ENCODE measurements at places on chromosomes 3 and 15.

DNA sequence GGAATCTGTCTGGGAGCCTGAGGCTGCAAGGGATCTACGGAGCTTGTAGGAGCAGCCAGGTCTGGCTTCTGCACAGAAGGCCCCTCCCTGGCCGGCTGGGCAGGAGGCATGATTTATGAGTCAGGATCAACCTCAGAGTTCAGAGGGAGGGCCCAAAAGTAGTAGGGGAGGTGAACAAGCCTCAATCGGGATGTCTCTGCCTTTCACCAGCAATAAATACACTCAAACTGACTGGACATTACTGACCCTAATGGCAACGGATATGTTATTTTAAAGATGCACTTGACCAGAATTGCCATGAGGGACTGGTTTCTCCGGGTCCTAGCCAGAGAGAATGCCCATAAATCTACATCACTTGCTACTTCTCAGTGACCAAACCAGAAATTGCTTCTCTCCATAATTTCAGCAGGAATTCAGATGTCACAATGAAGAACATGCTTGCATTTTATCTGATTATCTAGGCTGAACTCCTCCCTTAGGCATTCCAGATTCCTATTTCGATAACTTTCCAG is 109.6 kb upstream of the LMOD3 start:
- DNase-seq: no peak

DNA sequence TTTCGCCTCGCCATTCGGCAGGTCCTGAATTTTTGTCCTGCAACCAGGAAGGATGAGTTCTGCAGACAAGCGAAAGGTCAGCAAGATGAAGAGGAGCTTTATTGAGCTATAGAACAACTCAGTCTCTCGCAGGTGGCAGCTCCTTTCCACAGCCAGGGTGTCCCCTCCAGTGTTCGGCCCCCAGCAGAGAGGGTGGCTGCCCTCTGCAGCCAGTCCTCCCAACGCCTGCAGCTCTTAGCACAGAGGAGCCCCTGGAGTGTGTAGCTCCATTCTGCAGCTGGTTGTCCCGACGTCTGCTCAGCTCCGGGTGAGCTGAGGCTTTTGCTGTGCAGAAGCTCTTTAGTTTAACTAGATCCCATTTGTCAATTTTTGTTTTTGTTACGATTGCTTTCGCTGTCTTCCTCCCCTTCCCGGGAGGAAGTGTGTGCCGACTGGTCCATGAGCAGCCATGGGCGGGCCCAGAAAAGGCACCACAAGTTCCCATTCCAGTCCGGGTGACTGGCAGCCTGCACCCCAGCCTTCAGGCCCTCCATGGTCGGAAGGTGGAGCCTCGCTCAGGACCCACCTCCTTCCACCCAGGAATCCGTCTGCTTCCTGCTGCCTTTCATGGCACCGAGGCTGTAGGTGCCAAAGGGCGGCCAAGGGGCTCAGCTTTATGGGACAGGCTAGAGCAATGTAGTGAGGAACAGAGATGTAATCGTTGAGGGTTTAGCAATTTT is 497.8 kb upstream of the CNTN4 start:
- DNase-seq: no peak

GRCh38 chr3:103002425-103003176 is 567.8 kb downstream of the ZPLD1 start:
- DNase-seq: no peak

- DNase-seq: no peak
These were observed 114.8 kb downstream of the PEX5L start for GRCh38 chr3:179921951-179922350.

GRCh38 chr3:78976200-78976599 is 791.6 kb downstream of the ROBO1 start:
- no peak for DNase-seq

DNA sequence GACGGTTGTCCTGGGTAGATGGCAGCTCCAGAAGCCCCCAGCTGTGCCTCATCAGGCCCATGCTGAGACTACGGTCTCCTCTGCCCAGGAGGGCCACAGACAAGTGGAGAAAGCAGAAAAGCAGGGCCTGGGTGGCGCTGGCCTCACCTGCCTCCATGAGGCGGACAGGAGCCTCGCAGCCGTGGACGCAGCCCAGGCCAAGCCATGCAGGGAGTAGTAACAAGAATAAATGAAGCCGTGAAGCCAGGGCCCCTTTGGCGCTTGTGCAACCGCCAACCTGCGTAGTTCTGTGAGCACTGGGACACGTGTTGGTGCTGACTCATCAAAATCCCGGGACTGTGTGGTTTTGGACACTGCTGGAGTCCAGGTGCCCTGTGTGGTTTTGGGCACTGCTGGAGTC is 12.3 kb upstream of the MUC4 start:
- DNase-seq: no peak

GRCh38 chr15:69929905-69930630 is 167.6 kb downstream of the TLE3 start:
- no peak for DNase-seq

- DNase-seq: no peak
These were observed 179.8 kb upstream of the TLE3 start for GRCh38 chr15:70277556-70277955.

DNA sequence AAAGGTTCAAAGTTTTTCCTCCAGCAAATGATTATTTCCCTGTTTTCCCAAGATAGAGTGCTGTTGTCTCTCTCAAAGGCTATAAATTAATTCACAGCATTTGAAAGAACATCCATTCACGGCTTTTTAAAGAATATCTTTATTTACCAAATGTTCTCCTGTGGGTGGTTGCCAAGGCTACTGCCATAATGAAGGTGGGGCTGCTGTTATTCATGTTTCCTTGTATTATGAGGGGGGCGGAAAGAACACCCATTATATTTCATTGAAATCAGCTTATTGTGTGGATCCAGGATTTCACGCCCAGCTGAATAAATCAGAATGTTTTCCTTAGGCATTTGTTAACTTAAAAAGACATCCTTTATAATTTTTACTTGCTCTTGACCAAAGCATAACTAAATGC is 10.1 kb downstream of the SRP14 start:
- no peak for DNase-seq

DNA sequence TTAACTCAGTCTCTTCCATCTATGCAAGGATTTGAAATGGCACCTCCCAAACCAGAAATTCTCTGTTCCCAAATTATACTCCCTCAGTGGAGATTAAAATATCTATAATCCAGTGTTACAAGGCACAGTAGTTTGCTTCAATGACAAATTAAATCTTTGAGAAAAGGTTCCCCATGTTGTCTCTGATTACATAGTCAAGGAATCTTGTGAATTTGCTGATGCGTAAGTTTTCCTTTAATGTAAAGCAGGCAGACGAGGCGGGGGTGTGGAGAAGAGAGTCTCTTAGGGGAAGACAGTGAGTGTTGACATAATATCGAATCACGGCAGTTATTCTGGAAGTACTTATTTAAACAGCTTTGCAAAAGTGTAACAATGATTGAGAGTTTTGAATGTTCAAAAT is 236.4 kb upstream of the RARB start:
- DNase-seq: no peak

- no peak for DNase-seq
These were observed 379.2 kb downstream of the VPS13C start for GRCh38 chr15:61681038-61681418.

DNA sequence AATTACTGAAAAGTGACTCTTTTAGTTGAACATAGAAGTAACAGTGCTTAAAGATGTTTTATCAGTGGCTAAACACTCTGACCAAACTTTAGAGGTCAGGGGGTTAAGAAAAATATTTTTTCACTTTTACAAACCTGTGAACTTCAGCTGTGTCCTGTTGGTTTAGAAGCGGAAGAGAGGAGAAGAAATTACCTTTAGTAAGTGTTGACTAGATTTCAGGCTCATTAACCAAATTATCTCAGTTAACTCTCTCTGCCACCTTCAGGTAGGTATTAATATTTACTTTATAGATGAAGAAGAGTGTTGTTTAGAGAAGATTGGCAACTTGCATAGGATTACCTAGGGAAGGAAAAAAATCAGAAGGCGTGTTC is 151.9 kb upstream of the CMC1 start:
- DNase-seq: no peak

DNA sequence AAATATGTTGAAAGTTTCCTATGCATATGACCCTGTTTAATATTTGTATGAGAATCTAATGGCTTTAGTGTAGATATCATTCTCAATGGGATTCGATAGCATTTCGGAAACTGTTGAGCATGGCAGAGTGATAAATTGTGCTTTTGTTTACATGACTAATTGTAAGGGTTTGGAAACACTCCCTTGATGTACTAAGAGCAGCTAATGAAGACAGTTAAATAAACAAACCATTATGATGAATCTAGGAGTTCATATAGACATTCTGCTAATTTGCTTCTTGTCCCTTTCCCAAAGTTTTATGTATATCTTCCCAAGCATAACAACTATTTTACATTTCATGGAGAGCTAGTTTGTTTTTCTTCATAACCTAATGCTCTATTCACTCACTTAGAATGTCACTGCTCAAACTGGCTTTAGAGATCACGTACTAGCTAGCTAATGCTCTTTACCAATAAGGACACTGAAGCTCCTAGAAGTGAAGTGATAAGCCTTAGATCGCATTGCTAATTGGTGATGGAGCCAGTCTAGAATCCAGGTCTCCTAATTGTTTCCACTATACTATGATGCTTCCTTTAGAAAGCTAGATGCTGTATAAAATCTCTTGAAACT is 140.8 kb downstream of the TP63 start:
- DNase-seq: no peak

- no peak for DNase-seq
These were observed 159.9 kb downstream of the FMN1 start for GRCh38 chr15:33034588-33034987.

GRCh38 chr3:173865900-173866498 is 468.5 kb downstream of the NLGN1 start:
- no peak for DNase-seq

DNA sequence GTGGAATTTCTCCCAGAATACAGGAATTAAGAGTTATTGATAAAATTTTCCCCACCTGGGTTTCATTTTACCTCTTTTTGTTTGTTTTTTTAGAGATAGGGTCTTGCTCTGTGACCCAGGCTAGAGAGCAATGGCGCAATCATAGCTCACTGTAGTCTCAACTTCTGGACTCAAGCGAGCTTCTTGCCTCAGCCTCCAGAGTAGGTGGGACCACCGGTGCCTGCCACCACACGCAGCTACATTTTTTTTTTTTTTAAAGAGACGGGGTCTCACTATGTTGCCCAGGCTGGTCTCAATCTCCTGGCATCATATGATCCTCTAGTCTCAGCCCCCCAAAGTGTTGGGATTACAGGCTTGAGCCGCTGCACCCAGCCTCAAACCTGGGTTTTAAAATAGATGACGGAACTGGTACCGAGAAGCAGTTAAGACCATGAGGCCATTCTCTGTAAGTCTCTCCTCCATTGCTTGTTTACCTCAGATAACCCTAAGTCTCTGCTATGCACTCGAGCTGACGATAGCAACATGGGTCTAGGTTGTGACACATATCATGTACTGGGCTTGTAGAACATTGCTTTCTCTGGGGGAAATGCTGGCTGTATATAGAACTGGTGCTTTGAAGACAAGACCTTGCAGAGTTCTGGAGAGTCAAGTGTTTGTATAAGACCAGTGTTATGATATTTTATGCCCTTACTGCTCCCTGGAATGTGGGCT is 16.4 kb downstream of the ETV5 start:
- DNase-seq: no peak

GRCh38 chr3:111610612-111611054 is 15.5 kb upstream of the ZBED2 start:
- no peak for DNase-seq

- no peak for DNase-seq
These were observed 159.4 kb downstream of the TMEM108 start for GRCh38 chr3:133197619-133198018.

GRCh38 chr15:45384700-45385099 is 6.4 kb upstream of the GATM start:
- no peak for DNase-seq

- DNase-seq: no peak
These were observed 1.2 kb upstream of the LARS2 start for GRCh38 chr3:45387171-45387570.

- DNase-seq: no peak
These were observed 27.7 kb downstream of the HES1 start for GRCh38 chr3:194163697-194164096.

DNA sequence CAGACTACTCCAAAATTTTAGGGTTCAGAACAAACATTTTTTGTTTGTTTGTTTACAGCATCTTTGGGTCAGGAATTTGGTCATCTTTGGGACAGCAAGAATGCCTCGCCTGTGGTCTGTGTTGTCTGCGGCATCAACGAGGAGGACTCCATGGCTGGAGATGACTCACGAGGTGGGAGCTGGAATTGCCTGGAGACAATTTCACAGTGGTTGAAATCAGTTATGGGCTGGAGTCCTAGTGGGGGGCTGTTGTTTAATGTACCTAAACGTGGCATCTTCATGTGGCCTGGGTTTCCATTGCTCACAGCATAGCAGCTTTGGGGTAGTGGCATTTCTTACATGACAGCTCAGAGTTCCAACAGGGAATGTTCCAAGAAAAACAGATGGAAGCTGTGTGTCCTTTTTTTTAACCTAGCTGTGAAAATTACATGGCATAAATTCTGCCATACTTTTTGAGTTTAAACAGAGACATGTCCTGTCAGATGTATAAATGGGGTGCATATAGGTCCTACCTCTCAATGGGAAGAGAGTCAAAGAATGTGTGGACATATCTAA is 507.3 kb upstream of the CBLB start:
- DNase-seq: no peak

Measured in AG09319 (cell line).